NCI-H2029 treated with DMSO at 0.1 percent for 48 hours (cell line): ENCODE measurements at places on chromosomes 1 and 21.

DNA sequence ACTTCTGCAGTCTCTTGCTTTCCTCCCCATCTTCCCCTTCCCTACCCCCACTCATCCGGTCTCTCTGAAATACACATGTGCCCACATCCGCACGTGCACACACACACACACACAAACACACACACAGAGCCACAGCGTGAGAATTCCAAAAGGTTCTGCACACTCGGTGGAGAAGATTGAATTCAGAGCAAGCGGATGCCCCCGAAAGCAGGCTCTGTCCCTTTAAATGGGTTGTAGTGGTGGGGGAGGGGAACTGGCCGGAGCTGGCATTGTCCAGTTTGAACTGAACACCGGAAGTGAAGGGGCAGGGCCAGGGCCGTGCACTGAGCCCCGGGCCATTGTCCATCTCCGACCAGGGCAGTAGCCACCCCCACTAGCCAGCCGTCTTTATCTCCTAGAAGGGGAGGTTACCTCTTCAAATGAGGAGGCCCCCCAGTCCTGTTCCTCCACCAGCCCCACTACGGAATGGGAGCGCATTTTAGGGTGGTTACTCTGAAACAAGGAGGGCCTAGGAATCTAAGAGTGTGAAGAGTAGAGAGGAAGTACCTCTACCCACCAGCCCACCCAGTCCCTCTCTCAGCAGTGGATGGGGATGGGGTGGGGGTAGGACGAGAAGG is 1.3 kb upstream of the LIN28A start:
- no peak for DNase-seq

- DNase-seq, result no peak
Observed at GRCh38 chr1:184827600-184828368, 73.1 kb upstream of the EDEM3 start.

- no peak for DNase-seq
Observed at GRCh38 chr1:164765557-164765956, 206.6 kb downstream of the PBX1 start.

GRCh38 chr1:12472156-12472797 is 145.7 kb downstream of the DHRS3 start:
- DNase-seq, result no peak

- DNase-seq, result no peak
Observed at GRCh38 chr21:44354001-44354405, 582 bp downstream of the TRPM2 start.

DNA sequence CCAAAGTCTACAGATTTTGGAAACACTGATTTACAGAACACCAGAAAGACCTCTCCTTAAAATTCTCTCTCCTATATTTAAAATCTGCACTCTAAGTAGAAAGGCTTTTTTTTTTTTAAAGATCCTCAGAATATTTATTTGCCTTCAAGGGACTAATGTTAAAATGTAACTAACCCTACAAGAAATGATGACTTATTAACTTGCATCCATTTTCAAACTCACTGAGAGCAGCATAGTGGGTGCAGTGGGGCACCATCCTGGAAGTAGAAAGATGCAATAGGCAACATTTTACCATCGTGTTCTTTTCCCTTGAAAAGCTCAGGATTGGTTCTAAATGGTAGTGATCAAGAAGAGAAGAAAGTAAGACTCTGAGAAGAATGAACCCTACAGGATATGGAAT is 498.1 kb downstream of the NEGR1 start:
- DNase-seq, result no peak

- peak; percentile 76 for DNase-seq
Observed at GRCh38 chr21:33362044-33362555, 37.3 kb downstream of the IFNAR1 start.

DNA sequence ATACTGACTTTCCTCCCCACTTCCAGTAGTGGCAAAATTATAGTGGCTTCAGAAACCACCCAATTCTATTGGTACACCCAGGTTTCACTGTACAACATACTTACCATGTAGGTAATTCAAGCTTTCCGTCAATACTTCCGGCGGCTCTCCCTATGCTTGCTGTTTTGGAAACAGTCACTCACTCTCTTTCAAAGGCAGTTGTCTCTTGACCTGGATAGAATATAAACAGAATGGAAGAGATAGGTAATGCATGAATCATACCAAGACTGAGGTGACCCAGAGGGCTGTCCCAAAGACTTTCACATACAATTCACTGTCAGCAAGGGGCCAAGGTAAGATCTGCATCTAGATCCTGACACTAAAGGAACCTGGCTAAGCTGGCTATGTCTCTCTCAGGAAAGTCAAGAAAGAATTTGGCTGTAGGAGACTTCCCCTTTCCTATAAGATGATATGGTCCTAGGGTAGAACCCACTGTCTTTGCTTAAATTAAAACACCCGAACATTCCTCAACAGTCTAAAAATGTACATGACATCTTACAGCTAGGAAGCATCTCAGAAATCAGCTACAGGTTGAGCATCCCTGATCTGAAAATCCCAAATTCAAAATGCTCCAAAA is 59.6 kb downstream of the LUZP1 start:
- DNase-seq, result no peak

DNA sequence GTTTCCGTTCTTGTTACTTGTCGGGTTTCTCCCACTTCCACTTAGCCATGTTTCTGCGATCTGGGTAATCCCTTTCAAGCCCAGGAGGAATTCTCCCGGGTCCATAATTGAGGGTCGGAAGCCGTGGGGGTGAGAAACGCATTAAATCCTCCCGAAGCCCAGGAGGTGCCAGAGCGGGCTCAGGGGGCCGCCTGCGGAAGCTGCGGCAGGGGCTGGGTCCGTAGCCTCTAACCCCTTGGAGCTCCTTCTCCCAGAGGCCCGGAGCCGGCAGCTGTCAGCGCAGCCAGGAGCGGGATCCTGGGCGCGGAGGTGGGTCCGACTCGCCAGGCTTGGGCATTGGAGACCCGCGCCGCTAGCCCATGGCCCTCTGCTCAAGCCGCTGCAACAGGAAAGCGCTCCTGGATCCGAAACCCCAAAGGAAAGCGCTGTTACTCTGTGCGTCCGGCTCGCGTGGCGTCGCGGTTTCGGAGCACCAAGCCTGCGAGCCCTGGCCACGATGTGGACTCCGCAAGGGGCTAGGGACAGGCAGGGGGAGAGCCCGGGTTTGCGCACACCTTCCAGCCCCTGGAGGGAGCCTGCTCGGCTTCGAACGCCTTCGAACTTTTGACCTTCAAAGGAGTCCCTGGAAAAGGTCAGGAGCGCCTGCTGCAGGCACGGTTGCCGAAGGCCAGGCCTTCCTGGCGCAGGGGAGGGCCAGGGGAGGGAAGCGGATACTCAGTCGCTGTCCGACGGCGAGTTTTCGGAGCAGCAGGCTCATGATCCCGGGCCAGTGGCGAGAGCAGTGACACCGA is 1.7 kb upstream of the SIM2 start:
- DNase-seq, result no peak
